Activated CD4-positive, alpha-beta T cell treated with anti-CD3 and anti-CD28 coated beads, Interleukin-2, amount 50 U/mL, for 4 hours (primary cell): ENCODE measurements at places on chromosomes 4 and X.

DNA sequence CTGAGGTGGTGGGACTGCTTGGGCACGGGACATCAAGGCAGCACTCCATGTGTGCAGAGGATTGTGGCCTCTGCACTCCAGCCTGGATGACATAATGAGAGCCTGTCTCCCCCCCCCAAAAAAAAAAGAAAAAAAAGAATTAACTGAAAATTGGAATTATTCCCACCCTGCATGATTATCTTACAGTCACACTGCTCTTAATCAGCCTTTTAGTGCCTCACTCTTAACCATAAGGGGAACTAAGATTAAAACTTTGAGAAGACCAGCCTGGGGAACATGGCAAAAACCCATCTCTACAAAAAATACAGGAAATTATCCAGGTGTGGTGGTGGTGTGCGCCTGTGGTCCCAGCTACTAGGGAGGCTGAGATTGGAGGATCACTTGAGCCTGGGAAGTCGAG, 94.6 kb downstream of the UBE2K start:
- DNase-seq: no peak

- no peak for DNase-seq
These were observed 38.4 kb upstream of the IL9R start for GRCh38 chrX:155959018-155959587.

- DNase-seq: no peak
These were observed 175.9 kb downstream of the DCLK2 start for GRCh38 chr4:150253965-150254630.

DNA sequence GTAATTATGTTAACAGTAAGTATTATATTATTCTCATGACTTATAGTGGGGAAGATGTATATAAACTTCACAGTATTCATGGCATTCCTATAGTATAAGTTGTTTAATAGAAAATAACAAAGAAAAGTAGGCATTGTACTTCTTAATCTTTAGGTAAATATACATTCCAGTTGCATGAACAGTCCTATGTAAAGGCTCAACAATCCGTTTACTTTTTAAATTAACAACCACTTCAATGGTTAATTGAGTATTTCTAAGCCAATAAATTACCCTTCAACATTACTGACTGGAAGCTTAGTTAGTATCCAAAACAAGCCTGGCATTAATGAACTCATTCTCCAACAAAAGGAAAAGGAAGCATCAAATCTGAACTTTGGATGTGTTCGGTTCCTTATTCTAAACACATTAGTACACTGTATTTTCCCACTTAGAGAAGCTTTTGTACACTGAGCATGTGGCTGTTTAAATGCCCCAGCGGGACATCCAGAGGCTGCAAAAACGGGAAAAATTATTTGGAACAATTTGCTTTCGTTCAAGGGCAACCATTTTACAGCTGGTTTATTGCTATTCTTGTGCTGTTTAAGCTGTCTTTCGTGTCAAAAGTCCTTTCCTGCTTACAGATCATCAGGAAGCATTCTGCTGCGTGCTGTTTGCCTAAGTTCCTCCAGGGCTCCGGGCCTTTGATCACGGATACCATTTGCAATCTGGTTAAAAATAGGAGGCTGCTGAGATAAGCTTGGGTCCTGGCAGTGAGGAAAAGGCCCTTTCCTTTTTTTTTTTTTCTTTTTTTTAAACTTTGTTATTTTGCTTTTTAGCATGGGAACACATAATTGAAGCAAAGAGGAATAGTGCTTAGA, 460.3 kb downstream of the SPRY1 start:
- DNase-seq: no peak

DNA sequence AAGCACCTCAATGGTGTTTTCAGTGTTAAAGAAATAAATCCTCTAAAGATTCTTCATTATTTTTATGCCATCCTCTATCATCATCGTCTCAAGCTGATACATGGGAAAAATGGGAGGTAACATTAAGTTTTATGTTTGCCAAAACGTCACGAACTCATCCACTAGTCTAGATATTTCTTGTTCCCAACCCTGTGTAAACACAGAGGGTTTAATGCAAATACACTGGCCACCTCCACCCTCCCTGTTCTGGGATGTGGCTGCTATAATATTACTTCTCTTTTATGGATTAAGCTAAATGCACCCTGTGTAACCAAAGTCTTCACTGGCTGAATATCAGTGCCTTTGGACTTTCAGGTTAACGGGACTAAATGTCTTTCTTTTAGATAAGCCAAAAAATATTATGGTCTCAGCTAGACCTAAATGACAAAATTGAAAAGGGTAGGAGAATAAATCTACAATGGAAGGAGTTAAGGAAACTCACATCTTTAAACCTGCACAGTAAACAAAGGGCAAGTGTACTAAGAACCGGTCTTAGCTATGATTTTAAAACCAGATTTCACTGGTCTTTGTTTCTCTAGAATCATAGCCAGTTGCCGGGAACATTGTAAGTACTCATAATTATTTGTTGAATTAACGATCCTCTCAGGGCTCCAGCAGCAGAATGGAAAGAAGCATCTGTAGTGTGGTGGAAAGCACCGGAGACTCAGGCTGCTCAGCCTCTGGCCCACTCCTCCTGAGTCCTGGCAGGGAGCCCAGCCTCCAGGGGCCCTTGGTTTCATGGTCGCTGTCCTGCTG, 103.5 kb upstream of the NOCT start:
- no peak for DNase-seq

- DNase-seq: no peak
These were observed 177.2 kb downstream of the GABRG1 start for GRCh38 chr4:45946699-45947098.

GRCh38 chr4:75011131-75011795, 78.3 kb downstream of the PARM1 start:
- no peak for DNase-seq

DNA sequence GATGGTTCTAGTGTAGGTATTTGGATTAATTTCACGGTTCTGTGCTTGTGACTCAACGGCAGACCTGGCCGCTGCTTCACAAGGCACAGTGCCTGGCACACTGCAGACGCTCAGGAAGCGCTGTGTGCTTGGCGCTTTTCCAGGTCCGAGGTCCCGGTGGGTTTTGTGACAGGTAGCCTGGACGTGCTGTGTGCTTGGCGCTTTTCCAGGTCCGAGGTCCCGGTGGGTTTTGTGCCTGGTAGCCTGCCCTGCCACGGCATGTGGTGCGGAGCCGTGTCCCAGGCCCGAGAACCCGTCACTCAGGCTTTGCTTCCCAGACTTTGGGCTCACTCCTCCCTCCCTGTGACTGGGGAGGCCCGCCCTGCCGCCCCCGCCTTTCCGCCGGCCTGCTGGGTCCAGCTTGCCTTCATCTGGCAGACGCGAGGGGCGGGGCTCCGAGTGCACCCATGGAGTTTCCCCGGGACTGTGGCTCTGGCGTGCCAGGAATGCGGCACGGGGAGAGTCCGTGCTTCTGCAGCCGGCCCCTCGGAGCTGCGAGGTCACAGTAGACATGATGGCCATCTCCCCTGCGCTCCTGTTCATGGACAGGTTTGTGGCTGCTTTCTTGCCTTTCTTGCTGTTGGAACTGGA, 44.2 kb downstream of the TBC1D14 start:
- DNase-seq: no peak

DNA sequence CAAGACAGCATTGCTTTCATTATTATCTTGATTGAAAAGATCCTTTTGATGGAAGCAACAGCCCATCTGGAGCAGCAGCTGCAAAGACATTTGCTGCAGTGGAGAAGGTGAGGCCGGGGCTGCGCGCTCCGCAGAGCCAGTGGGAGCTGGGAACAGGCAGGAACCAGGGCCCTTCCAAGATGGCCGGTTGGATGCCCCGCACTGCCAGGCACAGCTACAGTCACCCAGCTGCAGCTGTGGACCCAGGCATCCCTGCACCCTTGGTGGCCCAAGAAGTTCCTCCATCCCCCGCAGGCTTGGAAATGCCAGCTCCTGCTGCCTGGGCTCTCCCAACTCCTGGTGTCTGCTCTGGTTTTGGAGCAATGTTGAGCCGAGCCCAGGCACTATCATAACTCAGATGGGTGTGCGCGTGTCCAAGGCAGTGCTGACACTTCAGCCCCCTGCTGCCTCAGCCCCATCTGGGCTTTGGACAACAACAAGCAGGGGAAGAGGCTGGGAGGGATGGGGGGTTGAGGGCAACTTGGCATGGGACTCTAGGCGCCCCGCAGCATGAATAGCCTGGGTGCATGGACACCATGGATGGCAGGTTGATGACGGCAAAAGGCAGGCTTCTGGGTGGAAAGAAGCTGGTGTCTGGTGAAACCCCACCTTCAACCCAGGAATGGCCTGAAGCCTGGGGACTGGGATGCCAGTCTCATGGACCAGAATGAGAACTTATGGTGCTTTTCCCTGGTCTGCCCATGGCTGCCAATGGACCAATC, 371.8 kb downstream of the FSTL5 start:
- no peak for DNase-seq

DNA sequence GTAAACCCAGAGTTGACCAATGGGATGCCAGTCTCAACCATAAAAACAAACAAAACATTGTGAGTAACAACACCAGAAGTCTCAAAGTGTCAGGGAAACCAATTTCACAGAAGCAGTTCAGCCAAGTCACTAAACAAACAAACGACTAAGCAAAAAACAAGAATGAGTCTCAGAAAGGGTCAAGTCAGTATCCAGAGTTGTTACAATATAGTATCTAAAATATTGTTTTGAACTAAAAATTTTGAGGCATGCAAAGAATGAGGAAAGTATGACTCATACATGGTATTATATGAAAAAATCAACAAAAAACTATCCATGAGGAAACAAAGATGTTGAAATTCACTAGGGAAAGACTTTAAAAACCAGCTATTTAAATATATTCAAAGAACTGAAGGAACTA, 70.6 kb downstream of the AR start:
- DNase-seq: no peak

DNA sequence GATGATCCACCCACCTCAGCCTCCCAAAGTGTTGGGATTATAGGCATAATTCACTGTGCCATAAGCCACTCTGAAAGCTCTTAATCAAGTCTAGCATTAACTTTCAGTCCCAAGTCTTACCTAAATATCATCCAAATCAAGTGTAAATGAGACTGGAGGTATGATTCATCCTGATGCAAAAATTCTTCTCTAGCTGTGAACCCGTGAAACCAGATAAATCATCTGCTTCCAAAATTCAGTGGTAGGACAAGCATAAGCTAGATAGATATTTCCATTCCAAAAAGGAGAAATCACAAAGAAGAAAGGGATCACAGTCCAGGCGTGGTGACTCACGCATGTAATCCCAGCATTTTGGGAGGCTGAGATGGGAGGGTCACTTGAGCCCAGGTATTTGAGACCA, 8.8 kb upstream of the TBC1D25 start:
- DNase-seq: no peak

DNA sequence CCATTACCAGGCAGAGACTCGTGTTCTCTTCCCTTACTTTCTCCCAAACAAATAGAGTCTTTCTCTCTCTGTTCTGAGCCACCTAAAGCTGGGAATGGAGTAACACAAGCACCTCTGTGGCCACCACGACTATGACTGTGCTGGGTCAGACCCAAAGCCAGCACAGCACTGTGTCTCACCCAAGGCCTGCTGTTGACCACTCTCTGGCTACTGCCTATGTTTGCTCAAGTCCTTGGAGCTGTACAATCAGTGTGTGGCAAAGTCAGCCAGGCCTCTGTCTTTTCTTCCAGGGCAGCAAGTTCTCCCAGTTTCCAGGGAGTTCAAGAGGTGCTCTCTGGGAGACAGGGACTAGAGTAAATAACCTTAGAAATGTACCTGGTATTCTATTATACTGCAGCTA, 239.4 kb downstream of the FAM47A start:
- DNase-seq: no peak

DNA sequence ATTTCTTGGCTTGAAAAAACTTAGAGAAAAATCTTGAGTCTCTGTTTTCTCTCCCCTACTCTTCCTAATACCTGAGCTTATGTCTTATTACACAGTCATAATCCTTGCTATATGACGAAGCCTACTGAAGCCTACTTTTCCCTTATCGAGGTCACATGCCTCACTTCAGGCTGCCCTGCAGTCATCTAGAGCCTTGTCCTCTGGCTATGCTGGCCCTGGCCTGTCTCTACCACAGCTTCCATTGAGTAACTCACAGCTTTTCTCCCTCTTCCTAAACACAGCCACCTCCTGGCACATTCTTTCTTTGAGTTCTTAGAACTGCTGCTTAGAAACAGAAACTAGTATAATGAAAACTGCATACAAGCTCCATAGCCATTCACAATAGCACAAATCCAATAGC, 1698.3 kb downstream of the STIM2 start:
- DNase-seq: no peak
